ENCODE measurements at places on chromosomes 1 and 21. TPM values are rescaled to one million over a fixed set of nuclear protein-coding genes. Genes with fewer than 3 reads are reported as not detected.
A peak's percentile ranks its signal among the peaks of the same experiment; 100 is the strongest.

Gene PAPPA2
- total RNA-seq = 5.4 TPM

- H3K27me3 ChIP-seq = no peaks in the 10 kb centered on the region
- H3K27ac ChIP-seq = no peak overlapping the region
- no peaks in the 10 kb centered on the region for H3K4me1 ChIP-seq
- no peak overlapping the region for H3K4me3 ChIP-seq
- no peaks in the 10 kb centered on the region for H3K36me3 ChIP-seq
Measured at GRCh38 chr1:232986527-232986922, 36.1 kb downstream of the NTPCR start.

- no peaks in the 10 kb centered on the region for H3K27me3 ChIP-seq
- peak; percentile 35 for DNase-seq
- H3K4me1 ChIP-seq = peaks cover 50% of the 10 kb centered on the region
- H3K36me3 ChIP-seq = peaks cover 11% of the 10 kb centered on the region
Measured at GRCh38 chr1:200895801-200896530, 1.3 kb downstream of the INAVA start.

DNA sequence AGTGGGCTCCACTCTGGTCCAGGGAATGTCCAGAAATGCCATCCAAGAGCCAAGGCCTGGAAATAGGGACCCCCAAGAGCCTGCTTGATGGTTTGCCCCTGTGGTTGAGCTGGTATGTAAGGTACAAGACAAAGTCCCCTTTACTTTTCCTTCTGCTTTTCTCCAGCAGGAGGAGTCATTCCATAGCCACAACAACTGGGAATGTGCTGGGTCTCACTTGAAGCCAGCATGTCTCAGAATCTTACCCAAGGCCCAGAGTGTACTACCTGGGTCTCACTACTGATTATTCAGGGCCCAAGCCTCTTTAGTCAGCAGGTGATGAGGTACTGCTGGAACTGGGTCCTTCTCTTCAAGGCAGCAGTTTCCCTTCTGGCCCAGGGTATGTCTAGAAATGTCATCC is 62.1 kb upstream of the CD55 start:
- H3K27ac ChIP-seq = no peak overlapping the region
- no peaks in the 10 kb centered on the region for H3K36me3 ChIP-seq
- H3K27me3 ChIP-seq = no peaks in the 10 kb centered on the region
- H3K4me3 ChIP-seq = no peak overlapping the region
- no peak for DNase-seq

Gene SELE
- total RNA-seq = 1.3 TPM

- no peaks in the 10 kb centered on the region for H3K36me3 ChIP-seq
- peaks cover 20% of the 10 kb centered on the region for H3K4me1 ChIP-seq
- H3K27me3 ChIP-seq = no peaks in the 10 kb centered on the region
- H3K4me3 ChIP-seq = no peak overlapping the region
Measured at GRCh38 chr1:167950569-167950968, 13.7 kb upstream of the MPC2 start.

DNA sequence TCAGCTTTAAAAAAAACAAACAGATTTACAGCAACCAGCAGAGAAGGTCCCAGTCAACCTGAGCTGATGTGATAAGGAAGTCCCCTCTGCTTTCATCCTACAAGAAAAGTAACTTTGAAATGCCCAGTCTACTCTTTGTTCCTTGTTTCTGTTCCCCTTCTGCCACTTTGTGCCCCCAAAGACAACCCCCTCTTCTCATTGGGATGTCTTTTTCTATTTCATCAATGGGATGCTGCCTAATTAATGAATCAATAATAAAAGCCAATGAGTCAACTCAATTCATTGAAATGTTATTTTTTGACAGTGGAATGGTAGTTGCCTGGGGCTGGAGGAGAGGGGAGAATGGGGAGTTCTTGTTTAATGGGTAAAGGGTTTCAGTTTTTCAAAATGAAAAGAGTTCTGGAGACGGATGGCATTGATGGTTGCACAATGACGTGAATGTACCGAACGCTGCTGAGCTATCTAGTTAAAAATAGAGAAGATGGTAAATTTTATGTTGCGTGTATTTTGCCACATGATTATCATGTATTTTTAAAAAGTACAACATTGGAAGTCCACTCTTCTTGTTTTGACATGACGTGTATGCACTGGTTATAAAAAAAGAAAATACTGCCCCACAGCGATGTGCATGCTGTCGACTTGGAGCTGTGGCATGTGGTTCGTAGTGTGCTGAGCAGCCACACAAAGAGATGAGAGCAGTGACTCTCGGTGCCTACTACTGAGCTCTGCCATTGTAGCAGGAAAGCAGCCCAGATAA is 22.4 kb upstream of the PADI2 start:
- no peaks in the 10 kb centered on the region for H3K36me3 ChIP-seq
- H3K4me3 ChIP-seq = no peak overlapping the region
- H3K27ac ChIP-seq = no peak overlapping the region
- H3K4me1 ChIP-seq = no peaks in the 10 kb centered on the region

DNA sequence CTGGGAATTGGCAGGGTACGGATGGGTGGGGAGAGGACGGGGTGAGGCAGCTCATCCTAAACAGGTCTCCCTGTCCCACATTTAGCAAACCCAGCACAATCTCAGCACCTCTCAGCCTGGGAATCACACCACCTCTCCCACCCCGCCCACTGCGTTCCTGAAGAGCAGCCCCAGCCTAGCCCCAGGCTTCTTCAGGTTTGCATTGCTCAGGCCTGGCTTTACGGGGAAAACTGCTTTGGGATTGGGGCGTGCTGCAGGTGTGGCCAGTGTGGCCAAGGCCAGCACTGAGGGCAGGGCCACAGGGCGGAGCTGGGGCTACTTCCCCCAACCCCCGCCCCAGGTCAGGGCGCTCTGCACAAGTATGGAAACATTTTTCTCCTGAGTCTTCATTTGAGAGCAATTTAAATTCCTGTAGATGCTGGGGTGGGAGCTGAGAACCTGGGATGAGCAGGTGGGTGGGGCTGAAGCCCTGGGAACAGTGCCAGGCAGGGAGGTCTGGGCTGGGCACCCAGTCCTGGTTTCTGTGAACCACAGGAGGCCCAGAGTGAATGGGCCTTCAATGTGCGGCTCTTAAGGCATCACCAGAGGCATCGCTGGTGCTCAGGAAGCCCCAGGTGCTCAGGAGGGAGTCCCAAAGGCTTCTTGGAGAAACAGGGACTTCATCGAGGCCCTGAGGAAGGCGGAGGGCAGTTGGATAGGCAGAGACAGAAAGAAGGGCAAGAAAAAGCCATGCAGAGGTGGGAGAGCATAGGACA is 24.1 kb downstream of the TNNT2 start:
- H3K27me3 ChIP-seq = no peaks in the 10 kb centered on the region
- no peaks in the 10 kb centered on the region for H3K4me1 ChIP-seq
- H3K4me3 ChIP-seq = no peak overlapping the region
- DNase-seq = peak; percentile 3

DNA sequence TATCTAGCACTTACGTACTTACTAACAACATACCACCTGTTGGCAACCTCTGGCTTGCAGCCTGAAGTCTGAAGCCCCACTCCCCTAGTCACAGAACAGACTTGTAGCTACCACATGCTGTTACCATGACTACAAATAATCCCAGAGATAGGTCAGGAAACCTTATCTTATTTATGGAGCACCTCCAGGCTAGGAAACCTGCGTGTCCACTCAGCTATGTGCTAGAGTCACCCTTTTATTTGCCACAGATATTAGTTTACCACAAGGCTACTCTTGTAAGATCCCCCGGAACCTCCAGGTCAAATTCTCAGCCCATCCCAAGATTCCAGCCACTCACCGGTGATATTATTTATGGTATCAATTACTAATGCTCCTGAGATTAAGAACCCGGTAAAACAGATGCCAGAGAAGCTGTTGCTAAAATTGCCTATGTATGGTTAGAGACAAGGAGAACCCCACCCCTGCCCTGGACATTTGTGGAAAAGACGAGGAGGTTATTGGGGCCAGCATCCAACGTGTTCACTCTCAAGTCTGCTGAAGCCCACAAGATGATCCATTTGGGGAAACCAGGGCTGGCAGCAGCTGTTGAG is 116.5 kb downstream of the TBX15 start:
- no peak for DNase-seq
- H3K4me1 ChIP-seq = no peaks in the 10 kb centered on the region
- no peaks in the 10 kb centered on the region for H3K27me3 ChIP-seq
- no peaks in the 10 kb centered on the region for H3K36me3 ChIP-seq
- no peak overlapping the region for H3K27ac ChIP-seq
